Substantia nigra (tissue), 51 donors: ENCODE measurements at places on chromosomes 4 and X.

GRCh38 chr4:46441136-46441859 is 51.4 kb upstream of the GABRA2 start:
- DNase-seq, result no peak

DNA sequence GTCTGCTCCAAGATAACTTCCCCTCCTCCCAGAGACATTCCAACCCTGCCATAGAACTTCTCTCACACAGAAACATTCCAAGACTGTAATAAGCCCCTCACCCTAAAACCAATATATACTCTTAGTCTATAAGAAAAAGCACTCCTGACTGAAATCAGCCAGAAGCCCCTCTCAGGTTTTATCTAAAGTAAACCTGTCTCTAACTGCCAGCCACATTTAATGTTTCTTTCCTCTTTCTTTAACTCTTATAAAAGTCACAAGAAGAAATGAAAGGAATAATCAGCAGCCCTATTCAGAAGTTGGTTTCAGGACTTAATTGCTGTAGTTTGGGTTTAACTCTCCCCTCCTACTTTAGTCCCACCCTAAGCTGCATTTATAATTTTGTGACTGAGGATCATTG is 165.0 kb upstream of the ZCCHC13 start:
- DNase-seq, result no peak

- no peak for DNase-seq
These were observed 6.3 kb downstream of the PSAPL1 start for GRCh38 chr4:7428261-7429068.

- no peak for DNase-seq
These were observed 39.5 kb downstream of the TMEM165 start for GRCh38 chr4:55435141-55435841.

- no peak for DNase-seq
These were observed 68.6 kb downstream of the DIAPH2 start for GRCh38 chrX:96753230-96753629.

DNA sequence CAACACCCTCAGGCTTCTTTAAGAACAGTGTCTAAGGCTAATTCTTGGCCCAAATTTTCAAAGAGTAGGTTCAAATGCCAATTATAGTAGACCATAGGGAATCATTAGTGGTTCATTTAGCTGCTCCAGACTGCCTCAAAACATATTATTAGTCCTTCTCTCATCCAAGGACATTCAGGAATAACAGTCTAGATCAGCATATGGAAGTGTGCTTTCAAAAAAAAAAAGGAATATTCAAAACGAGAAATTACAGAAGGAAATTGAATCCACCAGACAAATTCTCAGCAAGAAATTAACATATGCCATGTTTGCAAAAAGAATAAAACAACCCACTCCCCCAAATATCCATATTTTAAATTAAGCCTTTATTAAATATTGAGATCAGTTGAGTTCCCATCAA is 293.1 kb downstream of the SMARCA1 start:
- no peak for DNase-seq

DNA sequence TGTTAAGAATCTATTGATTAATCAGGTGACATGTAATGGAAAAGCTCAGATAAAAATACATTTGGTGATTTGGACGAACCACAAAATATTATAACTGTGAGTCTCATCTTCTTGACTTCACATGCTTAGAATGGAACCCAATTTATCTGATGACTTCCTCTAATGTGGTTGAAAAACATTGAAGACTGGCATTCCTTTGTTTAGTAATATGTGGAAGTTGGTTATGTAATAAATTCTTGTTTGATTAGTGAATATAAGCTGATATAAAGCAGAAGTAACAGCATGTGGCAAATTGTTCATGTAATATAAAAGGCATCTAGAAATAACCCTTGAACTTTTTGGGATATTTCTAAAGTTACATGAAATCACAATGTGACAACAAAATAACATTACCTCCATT is 9.7 kb downstream of the GIMD1 start:
- no peak for DNase-seq

- DNase-seq, result no peak
These were observed 23.6 kb upstream of the GRSF1 start for GRCh38 chr4:70863099-70863790.

- no peak for DNase-seq
These were observed 21.1 kb downstream of the TEC start for GRCh38 chr4:48248559-48248953.

- no peak for DNase-seq
These were observed 19.7 kb upstream of the RNF212 start for GRCh38 chr4:1133033-1133432.

DNA sequence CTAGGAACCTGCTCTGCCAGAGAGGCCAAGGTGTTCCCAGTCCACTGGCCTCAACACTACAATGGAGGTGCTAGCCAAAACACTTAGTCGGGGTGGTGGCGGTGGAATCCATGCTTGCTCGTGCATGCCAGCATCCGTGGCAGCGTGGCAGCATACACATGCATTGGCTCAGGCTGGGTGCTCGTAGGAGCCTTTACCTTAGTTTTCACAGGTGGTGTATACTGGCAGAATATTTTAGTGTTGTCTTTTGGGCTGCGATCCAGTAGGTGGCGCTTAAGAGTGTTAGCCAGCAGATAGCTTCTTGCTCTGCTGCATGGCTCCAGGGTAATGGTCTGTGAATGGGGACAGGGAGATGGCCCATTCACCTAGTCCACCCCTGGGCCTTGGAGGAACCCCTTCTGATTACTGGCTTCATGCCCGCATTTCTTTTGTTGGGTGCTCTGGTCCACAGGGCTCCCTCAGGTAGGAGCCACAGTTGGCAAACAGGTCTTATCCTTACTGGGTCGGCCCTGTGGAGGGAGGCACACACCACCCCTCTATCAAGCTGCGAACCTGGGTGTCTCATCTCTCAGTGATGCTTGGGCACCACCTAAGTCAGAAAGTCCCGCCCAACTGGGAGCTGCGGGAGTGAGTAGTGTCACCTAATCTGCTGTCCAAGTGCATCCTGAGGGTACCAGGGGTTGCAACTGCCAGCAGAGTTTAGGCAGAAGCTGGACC is 40.0 kb downstream of the RIPPLY1 start:
- no peak for DNase-seq

GRCh38 chr4:78423790-78424189 is 127.8 kb upstream of the ANXA3 start:
- no peak for DNase-seq

- no peak for DNase-seq
These were observed 212.8 kb upstream of the GYPA start for GRCh38 chr4:144353292-144353691.

DNA sequence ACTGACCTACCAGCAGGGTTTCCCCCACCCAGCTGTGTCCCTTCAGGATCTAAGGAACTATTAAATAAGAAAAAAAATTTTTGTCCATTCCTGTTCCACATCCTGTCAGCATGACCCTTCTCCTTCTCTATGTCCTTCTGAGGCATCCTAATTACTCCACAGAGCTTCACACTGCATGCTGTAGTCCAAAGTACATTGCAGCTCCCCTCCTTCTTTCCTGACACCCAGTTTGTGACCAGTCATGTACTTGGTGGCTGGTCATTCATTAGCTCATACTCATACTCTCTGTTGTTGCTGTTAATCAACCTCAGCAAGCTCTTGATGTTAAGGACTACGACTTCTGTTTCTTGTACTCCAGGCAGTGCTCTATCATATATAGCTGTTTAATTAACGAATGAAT is 2.4 kb upstream of the EGF start:
- no peak for DNase-seq

- DNase-seq, result no peak
These were observed 70.3 kb upstream of the SPIN4 start for GRCh38 chrX:63421411-63421810.

- no peak for DNase-seq
These were observed 63.8 kb upstream of the NOCT start for GRCh38 chr4:138951764-138952163.

DNA sequence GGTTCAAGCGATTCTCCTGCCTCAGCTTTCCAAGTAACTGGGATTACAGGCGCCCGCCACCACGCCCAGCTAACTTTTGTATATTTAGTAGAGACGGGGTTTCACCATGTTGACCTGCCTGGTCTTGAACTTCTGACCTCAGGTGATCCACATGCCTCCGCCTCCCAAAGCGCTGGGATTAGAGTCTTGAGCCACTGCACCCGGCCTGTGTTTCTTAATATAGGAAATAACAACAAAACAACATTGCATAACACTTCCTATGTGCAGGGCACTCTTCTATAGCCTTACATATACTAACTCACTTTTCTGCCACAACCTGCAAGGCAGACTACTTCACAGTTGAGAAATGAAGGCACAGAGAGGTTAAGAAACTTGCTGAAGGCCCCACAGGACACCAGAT is 12.8 kb upstream of the TMEM131L start:
- no peak for DNase-seq

GRCh38 chr4:53557669-53558064 is 33.6 kb downstream of the LNX1 start:
- no peak for DNase-seq

DNA sequence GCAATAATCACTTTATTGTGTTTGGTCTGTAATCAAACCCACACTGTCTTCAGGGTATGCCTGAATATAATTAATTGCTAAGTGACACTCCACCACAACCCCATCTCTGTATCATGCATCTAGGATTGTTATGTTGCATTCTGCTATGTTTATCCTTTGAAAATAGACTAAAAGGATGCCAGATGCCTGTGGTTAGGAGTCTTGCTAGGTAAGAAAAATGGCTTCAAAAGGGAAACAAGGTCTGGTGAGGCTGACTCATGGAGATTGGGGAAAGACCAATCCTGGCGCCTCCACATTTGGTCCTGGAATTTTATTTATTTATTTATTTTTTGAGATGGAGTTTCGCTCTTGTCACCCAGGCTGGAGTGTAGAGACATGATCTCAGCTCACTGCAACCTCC is 360.5 kb upstream of the SLC7A11 start:
- no peak for DNase-seq

GRCh38 chr4:182449186-182449929 is 206.2 kb downstream of the TENM3 start:
- DNase-seq, result no peak

- DNase-seq, result no peak
These were observed 4.8 kb downstream of the FLNA start for GRCh38 chrX:154369449-154370299.

- no peak for DNase-seq
These were observed 4.3 kb downstream of the SOWAHD start for GRCh38 chrX:119762718-119763117.

- DNase-seq, result no peak
These were observed 603 bp upstream of the SMS start for GRCh38 chrX:21939906-21940305.

GRCh38 chrX:7170898-7171297 is 22.9 kb upstream of the PUDP start:
- DNase-seq, result no peak

DNA sequence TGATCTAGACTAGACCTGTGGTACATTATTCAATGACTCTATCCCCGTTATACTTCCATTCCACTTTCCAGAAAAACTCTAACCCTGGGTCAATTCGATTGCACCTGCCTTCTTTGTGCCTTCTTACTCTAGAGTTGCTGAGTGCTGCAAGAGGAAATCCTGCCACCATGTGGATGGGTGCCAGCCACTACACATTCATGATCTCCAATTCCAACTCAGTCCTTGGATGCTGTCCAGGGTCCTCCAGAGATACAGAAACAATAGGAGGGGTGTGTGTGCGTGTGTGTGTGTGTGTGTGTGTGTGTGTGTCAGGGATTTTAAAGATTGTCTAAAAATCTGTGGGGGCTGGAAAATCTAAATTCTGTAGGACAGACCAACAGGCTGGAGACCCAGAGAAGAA is 42.9 kb upstream of the INTS6L start:
- DNase-seq, result peak; percentile 0

GRCh38 chr4:67549123-67549522 is 3.8 kb upstream of the CENPC start:
- DNase-seq, result no peak

- DNase-seq, result no peak
These were observed 15.5 kb downstream of the PAGE4 start for GRCh38 chrX:49844611-49845010.

DNA sequence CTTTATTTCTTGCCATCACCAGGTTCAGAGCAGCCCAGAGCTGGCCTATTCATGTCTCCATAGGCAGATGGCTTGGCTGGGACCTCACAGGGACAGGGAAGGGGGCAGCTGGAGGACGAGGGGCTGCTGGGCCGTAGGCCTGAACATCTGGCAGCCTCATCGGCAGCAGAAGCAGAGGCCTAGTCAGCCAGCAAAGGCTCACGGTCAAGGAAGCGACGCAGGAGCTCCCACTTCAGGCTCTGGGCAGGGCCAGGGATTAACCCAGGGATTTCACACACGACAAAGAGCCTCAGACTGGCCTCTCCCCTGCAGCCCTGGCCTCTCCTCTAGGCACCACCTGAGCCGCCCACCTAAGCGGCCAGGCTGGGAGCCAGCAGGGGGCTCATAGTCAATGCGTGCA is 46.0 kb upstream of the MAN2B2 start:
- no peak for DNase-seq

DNA sequence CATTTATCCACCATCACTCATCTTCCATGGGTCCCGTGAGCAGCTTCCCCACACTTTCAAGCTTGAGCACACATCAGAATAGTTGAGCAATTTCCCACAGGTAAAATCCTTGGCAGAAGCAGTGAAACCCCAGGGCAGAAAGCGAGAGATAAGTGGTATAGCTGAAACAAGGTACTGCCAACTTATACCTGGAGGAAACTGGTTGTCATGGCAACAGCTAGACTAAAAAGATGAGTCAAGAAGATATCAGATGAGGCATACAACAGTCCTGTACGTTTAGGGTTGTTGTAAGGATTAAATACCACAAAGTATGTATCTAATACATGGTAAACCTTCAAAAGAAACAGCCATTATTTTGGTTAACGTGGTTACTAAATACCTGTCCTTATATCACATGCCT is 66.9 kb upstream of the PHOX2B start:
- no peak for DNase-seq

- no peak for DNase-seq
These were observed 3.9 kb downstream of the MAD2L1 start for GRCh38 chr4:120062663-120063195.

DNA sequence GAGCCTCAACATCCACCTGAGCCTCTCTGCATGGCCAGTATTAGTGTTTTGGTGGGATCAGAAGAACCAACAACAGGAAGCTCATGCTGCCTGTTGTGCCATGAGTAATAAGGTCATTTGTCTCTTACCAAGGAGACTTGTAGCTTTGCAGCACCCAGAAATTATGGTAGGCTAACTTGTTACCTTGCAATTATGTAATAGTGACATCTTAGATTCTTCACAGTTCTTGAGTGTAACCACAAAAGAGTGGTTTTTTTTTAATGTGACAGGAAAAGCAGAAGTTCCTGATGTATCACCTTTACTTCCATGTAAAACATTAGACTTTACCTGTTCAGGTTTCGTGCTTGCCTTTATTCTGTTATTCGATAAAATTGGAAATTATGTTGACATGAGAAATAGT is 263.9 kb upstream of the CXXC4 start:
- DNase-seq, result no peak

- no peak for DNase-seq
These were observed 76.1 kb downstream of the AMMECR1 start for GRCh38 chrX:110241816-110242215.

- DNase-seq, result no peak
These were observed 1477.0 kb downstream of the PCDH7 start for GRCh38 chr4:32196950-32197688.

GRCh38 chr4:78024576-78025091 is 32.5 kb upstream of the FRAS1 start:
- no peak for DNase-seq

GRCh38 chr4:165721815-165722214 is 151.2 kb upstream of the TLL1 start:
- DNase-seq, result no peak

- DNase-seq, result no peak
These were observed 1517.0 kb downstream of the ADGRL3 start for GRCh38 chr4:62717154-62717553.

GRCh38 chr4:151921811-151922210 is 161.0 kb upstream of the GATB start:
- no peak for DNase-seq
